RWPE2 (cell line): ENCODE measurements at places on chromosomes 3 and 15.

DNA sequence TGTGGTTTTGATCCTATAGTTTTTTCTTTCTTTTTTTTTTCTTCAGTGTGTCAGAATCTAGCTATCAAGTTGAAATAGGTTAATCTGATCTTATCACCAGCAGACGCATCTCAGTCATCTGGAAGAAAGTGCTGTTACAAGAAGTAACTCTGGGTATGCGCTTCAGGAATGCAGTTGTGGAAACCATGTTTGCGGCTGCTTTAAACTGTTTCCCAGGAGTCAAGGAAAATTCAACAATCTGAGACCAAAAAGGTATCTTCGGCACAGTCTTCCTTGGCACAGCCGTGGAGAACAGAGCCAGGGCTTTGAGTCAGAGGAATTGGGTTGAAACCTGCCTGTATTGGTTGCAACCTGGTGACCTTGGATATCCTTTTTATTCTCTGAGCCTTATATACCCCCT is 59.9 kb downstream of the CD47 start:
- DNase-seq = no peak

- DNase-seq = no peak
These were observed 53.6 kb downstream of the FEZF2 start for GRCh38 chr3:62319570-62320243.

- no peak for DNase-seq
These were observed 14.2 kb upstream of the SLC7A14 start for GRCh38 chr3:170600005-170600624.

GRCh38 chr15:76065245-76065644 is 5.5 kb downstream of the TMEM266 start:
- DNase-seq = no peak

DNA sequence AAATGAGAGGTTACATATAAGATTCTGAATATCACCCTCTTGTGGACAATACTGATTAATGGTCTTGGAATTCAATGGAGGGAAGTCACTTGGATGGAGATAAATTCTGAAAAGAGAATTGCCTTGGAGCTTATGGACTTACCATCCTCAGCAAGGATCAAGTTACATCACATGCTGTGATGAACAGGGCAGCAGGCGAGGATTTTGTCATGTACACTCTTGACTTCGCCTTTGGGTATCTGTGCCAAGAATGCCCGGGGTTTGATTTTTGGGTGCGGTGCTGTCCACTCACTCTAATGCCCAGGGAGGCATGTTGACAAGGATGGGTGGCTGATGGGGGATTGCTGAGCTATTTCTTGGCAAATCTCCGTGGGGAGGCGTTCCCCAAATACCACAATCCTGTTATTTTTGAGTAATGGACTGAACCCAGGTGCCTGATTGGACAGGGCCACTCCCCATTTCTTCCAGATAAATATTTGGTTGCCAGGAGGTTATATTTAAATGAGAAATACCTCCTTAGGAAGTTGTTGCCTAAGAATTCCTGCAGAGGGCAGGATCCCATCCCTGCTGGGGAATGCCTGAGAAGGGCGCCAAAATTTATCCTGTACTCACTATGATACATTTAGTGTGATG is 96.3 kb downstream of the TPRG1 start:
- peak; percentile 89 for DNase-seq

GRCh38 chr3:119170821-119171220 is 2.6 kb upstream of the UPK1B start:
- DNase-seq = no peak

DNA sequence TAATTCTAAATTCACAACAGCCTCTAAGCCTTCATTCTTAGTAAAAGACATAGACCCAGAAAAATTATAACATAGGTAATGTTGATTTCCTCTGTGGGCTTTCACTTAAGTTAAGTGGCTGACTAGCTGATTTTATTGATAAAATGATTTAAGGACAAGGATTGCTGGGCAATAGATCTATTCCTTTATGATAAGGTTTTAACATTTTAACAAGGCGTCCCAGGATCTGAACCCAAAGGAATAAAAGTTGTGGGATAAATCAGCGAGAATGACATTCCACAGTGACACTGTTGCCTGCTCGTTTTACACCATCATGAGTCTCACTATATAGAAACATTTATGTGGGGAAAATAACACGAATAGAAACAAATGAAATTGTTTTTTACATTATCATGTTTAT is 1151.0 kb downstream of the ZPLD1 start:
- DNase-seq = no peak

GRCh38 chr3:28244491-28244890 is 3.1 kb downstream of the CMC1 start:
- no peak for DNase-seq

- no peak for DNase-seq
These were observed 32.2 kb upstream of the PTPN23 start for GRCh38 chr3:47348411-47349154.

- no peak for DNase-seq
These were observed 23.7 kb downstream of the CNTN3 start for GRCh38 chr3:74590620-74591262.

DNA sequence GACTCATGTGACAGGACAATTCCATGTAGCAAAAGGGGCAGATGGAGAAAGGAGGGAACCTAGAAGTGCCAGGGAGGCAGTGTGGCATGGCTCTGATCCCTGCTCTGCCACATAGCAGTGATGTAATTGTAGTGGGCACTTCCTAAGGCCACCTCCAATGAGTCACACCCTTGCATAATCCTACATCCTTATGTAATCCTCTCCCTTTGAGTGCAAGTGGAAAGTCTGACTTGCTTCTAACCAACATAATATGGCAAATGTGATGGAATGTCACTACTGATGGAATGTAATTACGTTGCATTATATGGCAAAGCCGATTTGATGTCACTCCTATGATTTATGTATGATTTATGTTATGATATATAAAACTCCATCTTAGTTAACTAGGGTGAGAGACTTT is 72.9 kb upstream of the ATP2C1 start:
- DNase-seq = no peak

DNA sequence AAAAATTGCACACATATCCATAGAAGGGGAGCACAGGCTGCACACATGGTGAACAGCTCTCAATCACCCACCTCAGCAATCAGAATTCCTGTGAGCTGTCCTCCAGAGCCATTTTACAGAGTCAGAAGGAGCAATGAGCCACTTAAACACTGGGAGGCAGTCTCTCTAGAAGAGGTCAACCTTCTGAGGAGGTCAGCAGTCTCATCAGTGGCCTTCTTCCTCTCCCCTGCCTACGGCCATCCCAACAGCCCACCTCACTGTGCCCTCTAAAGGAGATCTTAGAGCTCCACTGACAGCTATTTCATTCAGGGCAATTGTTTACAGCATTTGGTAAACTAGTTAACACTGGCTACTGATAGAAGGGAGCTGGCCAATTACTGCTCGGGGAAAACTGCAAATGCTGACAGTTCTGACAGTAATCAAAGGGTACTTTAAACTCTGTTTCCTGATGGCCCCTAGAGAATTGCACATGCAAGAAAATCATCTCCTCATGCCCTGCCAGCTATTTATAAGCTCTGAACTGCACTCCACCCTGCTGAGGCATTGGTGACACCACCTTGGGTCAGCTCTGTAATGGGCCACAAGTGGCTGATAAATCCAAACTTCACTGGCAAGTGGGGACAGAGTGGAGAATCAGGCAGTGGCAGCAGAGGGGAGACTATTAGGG is 42.1 kb upstream of the TSPAN3 start:
- DNase-seq = no peak

GRCh38 chr15:64905119-64905831 is 6.4 kb upstream of the ANKDD1A start:
- no peak for DNase-seq
